ENCODE measurements at places on chromosomes 5 and 9.

DNA sequence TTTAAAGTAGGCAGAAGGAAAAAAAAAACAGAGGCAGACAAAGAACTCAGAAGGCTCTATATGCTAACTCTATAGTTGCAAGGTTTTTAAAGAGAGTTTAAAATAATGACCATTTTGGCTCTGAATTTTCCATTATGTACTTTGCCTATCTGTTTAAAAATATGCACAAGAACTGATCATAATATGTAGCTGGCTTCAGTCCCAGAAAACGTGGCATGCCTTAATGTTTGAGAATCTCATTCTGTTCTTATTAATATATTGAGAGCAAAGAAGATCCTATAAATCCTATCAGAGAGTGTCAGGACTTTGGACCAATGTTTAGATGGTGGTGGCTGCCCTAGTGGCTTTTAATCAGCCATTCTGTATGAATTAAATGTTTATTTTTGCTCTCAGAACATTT lies 121.5 kb downstream of the JMY start:
- ATAC-seq, result no peak

DNA sequence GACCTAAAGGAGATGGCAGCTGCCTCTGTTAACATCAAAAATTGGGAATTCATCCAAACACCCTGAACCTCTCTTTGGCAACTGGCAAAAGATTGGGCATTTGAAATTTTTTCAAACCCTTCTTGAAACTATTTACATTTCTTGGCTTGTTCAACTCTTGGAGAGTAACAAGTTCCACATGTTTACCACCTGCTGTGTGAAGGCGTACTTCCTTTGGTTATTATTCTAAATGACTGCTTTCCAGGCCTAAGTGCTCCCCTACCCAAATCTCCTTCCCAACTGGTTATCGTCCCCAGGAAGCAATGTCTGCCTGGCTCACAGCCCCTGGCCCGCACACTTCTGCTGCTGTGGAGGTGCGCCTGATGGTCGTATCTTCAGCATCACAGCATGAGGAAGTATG lies 422.7 kb downstream of the DMAC1 start:
- no peak for ATAC-seq

- ATAC-seq, result no peak
These were observed 822.5 kb downstream of the NR2F1-AS1 start for GRCh38 chr5:92758552-92758951.

GRCh38 chr5:126780165-126780827 lies 3.4 kb downstream of the LMNB1 start:
- ATAC-seq, result no peak

- peak; percentile 72 for ATAC-seq
These were observed 7.2 kb upstream of the LMNB1 start for GRCh38 chr5:126769703-126770102.

DNA sequence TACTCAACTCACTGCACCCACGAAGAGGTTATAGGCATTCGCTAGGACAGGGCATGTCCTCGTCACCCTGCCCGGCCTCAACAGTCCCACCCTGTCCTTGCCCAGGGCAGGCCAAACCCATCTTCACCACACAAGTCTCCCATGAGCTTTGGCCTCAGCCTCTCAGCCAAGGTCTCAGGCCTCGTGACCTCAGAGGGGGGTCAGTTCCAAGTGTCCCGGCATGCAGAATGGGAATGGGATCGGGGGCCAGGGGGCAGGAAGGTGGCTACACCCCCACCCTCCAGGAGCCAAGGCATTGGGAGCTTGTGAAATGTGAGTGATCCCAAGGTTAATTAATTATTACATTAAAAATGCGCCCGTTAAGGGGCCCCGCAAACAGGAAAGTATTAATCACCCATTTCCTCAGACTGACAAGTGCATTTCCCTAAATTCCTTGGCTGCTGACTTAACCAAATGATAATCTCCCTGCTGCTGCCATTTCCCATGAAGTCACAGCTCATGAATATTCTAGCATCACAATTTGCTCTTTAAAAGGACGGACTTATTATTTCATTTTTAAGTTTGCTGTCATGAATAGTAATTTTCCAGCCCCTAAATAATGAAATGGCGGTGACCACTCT lies 8.0 kb upstream of the UBAC1 start:
- ATAC-seq, result no peak

- ATAC-seq, result peak; percentile 88
These were observed 12.2 kb downstream of the TNIP1 start for GRCh38 chr5:151068433-151069197.

- no peak for ATAC-seq
These were observed 3.0 kb upstream of the CEL start for GRCh38 chr9:133058550-133059320.

GRCh38 chr5:141208478-141208877 lies at the start of gene PCDHB12:
Gene PCDHB12 (plus strand): TSS chr5:141208719. CDS start chr5:141208908, 189 bp downstream.
- no peak for ATAC-seq

DNA sequence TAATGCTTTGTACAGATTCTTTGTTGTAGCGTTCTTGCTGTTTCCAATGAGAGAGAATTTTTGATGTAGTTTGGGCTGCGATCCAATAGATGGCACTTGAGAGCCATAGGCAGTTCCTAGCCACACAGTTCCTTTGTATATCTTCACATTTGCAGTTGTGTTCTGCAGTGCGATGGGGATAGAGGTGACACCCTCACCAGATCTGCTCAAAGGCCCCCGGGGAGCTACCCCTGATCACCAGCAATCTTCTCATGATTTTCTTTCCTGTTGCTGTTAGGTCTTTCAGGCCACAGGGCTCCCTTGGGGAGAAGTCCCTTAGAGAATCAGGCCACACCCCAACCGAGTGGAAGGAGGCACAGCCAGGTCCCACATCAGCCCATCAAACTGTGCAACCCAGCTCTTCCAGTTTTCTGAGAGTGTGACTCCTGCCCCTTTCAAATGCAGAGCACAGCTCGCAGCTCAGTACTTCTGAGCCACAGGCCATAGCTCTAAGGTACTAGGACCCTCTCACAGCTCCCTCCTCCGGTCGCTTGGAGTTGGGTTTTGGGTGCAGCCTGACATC lies 353.7 kb downstream of the SLCO4C1 start:
- no peak for ATAC-seq

DNA sequence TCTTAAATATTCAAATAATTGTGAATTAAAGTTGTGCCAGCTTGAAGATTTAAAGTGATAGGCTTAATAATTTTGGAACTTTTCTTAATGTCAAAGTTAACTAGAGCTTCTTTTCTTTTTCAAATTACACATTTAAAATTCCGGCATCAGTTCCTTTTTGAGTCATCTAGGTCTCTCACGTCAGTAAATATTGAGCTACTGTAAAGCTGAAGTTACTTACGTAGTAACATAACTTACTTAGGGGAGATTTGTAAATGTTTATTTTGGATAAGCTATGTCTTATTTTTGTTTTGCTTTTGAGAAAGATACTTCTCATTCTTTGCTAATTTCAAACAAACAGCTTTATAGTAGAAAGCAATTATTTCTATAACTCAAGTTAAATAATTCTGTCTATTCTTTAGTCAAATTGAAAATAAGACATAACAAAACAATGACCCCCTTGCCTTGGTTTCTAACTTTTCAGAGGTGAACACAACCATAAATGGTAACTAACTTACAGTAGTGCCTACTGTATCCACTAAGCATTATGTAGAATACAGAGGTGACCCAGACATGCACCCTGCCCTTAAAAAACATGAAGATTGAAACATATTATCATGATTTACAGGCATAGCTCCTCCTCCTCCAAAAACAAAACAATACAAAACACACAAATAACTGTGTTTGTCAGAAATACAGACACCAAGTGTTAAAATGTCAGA lies 29.8 kb downstream of the CD274 start:
- ATAC-seq, result no peak
